ENCODE measurements at places on chromosomes 13 and 19.

GRCh38 chr13:40480915-40481516 lies 185.4 kb downstream of the FOXO1 start:
- no peak for DNase-seq

DNA sequence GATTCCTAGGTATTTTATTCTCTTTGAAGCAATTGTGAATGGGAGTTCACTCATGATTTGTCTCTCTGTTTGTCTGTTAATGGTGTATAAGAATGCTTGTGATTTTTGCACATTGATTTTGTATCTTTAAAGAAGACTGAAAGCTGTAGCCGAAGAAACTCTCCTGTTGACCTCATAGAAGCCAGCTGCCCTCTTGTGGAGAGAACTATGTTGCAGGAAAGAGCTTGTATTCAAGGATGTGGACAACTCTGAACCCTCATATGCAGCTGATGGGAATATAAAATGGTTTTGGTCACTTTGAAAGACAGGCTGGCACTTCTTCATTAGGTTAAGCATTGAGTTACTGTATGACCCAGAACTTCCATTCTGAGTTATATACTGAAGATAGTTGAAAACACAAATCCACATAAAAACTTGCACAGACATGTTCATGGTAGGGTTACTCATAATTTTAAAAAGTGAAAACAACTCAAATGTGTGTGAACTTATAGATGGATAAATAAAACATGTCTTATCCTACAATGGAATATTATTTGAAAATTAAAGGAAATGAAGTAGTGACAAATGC lies 65.8 kb upstream of the SLITRK6 start:
- no peak for DNase-seq

- peak; percentile 22 for DNase-seq
Observed at GRCh38 chr19:45351401-45351952, 10.9 kb downstream of the KLC3 start.

GRCh38 chr13:101399365-101399764 lies 16.9 kb downstream of the NALCN start:
- no peak for DNase-seq

- peak; percentile 27 for DNase-seq
Observed at GRCh38 chr13:40667622-40667978, 1.2 kb upstream of the FOXO1 start.

DNA sequence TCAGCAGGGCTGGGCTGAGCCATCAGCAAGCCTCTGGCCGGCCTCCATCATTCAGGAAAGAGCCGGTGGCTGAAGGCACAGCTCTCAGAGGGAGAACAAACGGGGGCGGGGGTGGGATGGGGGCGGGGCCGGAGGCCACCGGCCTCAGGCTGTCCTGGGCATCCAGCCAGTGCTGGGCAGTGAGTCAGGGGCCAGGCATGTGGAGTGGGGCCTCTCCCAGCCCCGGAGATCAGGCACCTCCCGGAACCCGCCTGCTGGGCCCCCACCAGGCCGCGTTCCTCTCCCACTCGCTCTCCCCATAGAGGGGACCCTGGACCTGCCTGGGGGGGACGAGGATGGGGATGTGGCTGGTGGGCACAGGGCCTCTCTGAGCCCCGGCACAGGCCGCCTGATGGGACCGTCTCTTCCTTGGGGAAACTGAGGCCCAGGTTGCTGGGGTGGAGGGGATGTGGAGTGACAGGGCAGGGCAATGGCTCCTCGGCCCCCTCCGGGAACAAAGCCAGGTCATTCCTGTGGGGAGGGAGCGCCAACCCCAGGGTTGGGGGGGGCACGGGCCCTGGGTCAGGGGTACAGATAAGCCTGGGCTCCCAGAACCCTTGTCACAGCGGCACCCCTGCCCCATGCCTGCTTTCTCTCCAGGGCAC lies 12.9 kb downstream of the SPC24 start:
- peak; percentile 51 for DNase-seq

- DNase-seq = no peak
Observed at GRCh38 chr13:43081866-43082265, 58.5 kb downstream of the DNAJC15 start.
